ENCODE measurements at places on chromosomes 7 and 10.

GRCh38 chr7:94297397-94297838 lies 97.3 kb upstream of the COL1A2 start:
- DNase-seq, result peak; percentile 88

GRCh38 chr7:132053871-132054270 lies 497.4 kb upstream of the PODXL start:
- no peak for DNase-seq

DNA sequence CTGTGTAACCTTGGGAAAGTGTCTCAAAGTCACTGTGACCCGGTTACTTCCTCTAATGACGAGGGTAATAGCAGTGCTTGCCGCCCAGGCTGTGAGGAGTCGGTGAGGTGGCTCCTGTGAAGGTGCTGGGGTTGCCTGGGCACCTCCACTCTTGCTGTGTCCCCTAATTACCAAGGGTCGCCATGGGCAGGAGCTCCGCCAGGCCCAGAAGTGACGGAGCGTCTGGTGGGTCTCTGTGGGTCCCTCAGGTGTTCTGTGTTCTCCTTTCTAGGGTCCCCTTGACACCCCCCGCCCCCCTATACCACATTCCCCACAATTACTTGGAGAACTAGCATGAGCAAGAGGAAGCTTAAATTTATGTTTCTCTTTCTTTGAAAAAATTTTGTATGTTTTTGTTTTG lies 161.5 kb downstream of the WDR37 start:
- DNase-seq, result no peak

DNA sequence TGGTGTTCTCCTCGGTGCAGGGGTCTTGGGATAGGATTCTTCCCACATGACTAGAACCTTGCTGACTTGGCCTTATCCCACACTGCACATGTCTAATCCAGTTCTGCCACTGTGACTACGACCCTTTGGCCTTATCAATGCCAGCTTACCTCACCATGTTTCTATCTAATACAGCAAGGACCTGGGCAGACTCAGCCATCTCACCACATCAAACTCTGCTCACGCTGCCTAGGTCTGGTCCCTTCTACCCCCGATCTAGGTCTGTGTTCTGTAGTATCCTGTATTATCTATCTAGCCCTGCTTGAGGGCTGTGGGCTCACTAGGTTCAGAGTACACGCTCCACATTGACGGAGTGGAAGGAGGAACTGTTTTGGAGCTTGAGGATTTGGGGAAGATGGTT lies 282.4 kb downstream of the HPSE2 start:
- DNase-seq, result no peak

- no peak for DNase-seq
Measured at GRCh38 chr7:81929386-81929785, 159.5 kb upstream of the HGF start.

GRCh38 chr10:74763934-74764591 lies 62.3 kb upstream of the KAT6B start:
- no peak for DNase-seq

Data from left hindlimb (tissue), 1 donor.